ENCODE measurements at places on chromosomes 12 and 14.

GRCh38 chr12:82694970-82695369, 8.3 kb downstream of the TMTC2 start:
- no peak for DNase-seq

GRCh38 chr12:107477947-107478610, 207.5 kb upstream of the PWP1 start:
- no peak for DNase-seq

GRCh38 chr12:15495746-15496145, 173.4 kb downstream of the PTPRO start:
- no peak for DNase-seq

GRCh38 chr14:68718023-68718990, 74.6 kb downstream of the ZFP36L1 start:
- DNase-seq = no peak

DNA sequence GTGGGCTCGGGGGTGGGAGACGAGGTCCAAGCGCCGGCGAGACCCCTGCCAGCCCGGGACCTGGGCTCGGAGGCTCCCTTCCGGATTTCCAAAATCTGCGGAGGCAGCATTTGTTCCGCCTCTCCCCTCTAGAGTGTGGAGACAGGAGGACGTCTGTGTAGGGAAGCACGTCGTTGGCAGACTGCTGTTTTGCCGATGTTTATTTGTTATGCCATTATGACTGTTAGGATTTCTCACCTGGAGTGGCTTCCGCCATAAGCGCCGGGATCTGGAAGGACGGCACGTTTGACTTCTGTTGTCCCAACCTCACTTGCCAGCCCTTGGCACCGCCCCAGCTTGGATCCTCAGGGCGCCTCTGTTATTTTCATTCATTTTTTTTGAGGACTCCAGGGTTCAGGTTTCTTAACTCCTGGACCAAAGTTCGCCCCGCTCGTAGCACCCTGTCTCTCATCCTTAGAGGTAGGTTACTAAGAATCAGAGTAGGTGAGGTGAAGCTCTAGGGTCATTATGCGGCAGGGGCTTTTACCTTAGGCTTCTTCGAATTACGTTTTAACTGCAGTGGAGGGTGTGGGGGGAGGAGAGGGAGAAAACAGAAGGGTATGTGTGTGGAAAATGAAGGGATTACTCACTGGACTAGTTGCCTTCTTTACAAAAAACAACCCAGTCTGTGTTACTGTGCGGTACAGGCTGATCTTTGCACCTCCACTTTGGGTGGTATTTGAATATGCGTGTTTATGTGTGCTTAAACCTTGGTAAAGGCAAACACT, 547 bp upstream of the PYGL start:
- DNase-seq = no peak

- DNase-seq = no peak
Measured at GRCh38 chr14:96062506-96062905, 23.3 kb downstream of the C14orf132 start.

DNA sequence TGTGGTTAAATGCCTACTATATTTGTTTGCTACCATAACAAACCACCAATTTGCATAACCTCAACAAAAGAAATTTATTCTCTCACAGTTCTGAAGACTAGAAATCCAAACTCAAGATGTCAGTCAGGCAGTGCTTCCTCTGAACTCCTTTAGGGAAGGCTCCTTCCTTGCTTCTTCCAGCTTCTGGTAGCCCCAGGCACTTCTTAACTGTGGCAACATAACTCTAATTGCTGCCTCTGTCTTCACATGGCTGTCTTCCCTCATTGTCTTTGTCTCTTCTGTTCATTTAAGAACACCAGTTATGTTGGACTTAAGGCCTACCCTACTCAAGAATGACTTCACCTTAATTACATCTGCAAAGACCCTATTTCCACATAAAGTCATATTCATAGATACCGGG, 206.9 kb downstream of the SYT1 start:
- no peak for DNase-seq

- DNase-seq = no peak
Measured at GRCh38 chr12:127925971-127926370, 341.0 kb upstream of the TMEM132C start.

GRCh38 chr12:113244478-113244958, 23.3 kb downstream of the TPCN1 start:
- DNase-seq = no peak

DNA sequence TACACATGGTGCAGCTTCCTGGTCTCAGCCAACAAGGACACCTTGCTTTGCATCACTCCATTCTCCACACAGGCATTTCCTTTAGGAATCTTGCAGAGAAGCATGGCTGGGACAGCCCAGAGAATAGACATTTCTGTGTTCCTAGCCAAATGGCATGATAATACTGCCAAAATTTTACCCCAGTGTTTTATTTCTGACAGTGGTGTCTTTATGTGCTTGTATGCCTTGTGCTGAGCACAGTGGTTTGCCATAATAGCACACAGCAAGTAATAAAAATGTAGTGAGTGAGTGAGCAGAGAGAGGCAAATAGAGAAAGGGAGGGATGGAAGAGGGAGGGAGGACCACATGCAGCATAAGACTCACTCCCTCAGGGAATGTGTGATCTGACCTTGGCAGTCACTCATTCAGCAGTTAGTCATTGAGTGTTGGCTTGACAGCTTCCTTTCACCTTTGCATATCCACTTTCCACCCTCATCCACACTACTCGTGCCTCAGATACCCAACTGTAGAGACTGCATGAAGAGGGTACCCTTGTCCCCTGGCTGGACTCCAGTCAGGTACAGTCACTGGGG, 212.8 kb upstream of the CCDC196 start:
- no peak for DNase-seq

- no peak for DNase-seq
Measured at GRCh38 chr12:109721276-109721675, 7.7 kb downstream of the FAM222A start.

DNA sequence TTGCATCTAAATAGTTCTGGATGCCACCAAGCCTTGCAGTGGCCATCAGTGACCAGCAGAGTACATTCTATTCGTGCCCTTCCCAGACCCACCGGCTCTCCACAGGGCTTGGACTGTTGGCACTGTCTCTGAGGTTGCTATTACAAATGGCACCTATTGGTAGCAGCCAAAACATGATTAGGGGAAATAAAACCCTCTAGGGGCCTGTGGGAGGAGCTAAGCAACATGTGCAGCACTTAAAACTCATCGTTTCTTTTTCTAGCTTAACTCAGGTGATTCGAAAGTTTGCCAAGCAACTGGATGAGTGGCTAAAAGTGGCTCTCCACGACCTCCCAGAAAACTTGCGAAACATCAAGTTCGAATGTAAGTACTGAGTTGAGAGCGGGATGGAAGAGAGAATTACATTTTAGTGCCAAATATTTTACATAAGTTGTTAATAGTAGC, 65.4 kb upstream of the RIC8B start:
- DNase-seq = no peak

DNA sequence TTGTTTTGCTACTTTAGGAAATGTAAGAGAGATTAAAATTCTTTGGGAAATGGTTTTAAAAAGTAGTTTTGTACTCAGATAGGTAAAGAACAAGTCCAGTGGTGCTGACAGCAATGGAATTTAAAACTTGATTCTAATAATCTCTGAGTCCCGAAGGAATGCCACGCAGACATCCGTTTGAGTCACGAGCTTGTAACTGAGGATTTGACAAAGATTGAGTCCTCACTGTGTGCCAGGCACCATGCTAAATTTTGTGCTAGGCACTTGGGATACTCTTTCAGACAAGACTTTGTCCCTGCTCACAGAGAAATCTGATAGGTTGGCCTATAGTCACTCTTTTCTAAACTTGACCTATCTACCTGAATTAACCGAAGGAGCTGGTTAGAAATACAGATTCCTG, 12.7 kb downstream of the FLRT2 start:
- no peak for DNase-seq

GRCh38 chr12:70885956-70886355, 34.6 kb downstream of the PTPRR start:
- DNase-seq = no peak

DNA sequence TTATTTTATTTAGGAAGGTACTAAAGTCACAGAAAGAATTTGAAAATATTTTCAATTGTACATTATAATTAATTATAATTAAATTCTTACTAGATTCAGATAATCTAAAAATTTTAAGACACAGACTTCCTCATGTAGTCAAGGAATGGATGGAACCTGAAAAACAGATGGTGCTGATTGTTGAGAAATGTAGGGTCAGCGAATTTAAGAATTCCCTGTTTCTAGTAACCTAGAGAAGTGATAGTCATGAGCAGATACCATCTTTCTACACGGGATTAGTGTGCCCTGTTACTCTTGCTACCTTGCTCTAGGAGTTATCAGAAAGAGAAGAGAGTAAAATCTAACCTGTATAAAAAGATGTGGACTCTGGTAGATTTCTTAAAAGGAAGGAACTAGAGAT, 37.5 kb upstream of the PTHLH start:
- no peak for DNase-seq

- no peak for DNase-seq
Measured at GRCh38 chr14:74533576-74533975, 40.0 kb downstream of the ISCA2 start.

DNA sequence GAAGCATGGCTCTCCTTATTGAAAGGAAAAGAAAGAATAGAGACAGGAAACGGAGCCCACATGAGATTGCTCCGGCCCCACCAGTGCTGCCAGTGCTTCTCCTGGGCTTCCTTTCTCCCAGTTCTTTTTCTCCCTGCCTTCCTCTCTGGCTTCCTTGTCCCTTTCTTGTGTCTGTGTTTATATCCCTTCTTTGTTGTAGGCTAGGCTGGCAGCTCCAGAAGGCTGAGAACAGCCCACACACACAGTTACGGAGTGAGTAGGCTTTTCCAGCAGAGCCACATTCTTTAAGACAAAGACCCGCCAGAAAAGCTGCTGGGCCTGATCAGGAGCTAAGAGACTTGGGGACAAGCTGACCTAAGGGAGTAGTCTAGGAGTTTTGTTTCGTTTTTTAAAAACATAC, 13.0 kb downstream of the CIPC start:
- DNase-seq = no peak

GRCh38 chr12:591167-592023, 71.8 kb downstream of the NINJ2 start:
- no peak for DNase-seq

- no peak for DNase-seq
Measured at GRCh38 chr12:52132754-52133161, 53.3 kb downstream of the SMIM41 start.

GRCh38 chr12:3030821-3031429, 46.3 kb upstream of the TSPAN9 start:
- no peak for DNase-seq

DNA sequence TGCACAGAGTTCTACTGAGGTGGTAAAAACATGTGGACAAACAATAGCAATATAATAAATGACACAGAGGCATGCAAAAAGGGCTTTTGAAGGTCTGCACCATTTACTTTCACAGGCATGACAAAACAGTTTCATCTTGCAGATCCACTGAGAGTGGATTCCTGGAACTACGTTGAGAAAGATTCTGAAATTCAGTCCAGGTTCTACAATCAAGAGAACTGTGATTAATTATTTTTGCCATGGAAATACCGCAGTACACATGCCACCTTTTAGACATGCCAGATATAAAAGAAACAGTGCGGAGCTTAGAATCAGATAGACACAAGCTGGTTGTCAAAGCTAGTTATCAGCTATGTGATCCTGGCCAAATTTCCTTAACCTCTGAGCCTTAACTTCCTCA, 4.8 kb downstream of the CSRP2 start:
- DNase-seq = no peak

- DNase-seq = no peak
Measured at GRCh38 chr14:61426048-61426447, 104.7 kb downstream of the PRKCH start.

DNA sequence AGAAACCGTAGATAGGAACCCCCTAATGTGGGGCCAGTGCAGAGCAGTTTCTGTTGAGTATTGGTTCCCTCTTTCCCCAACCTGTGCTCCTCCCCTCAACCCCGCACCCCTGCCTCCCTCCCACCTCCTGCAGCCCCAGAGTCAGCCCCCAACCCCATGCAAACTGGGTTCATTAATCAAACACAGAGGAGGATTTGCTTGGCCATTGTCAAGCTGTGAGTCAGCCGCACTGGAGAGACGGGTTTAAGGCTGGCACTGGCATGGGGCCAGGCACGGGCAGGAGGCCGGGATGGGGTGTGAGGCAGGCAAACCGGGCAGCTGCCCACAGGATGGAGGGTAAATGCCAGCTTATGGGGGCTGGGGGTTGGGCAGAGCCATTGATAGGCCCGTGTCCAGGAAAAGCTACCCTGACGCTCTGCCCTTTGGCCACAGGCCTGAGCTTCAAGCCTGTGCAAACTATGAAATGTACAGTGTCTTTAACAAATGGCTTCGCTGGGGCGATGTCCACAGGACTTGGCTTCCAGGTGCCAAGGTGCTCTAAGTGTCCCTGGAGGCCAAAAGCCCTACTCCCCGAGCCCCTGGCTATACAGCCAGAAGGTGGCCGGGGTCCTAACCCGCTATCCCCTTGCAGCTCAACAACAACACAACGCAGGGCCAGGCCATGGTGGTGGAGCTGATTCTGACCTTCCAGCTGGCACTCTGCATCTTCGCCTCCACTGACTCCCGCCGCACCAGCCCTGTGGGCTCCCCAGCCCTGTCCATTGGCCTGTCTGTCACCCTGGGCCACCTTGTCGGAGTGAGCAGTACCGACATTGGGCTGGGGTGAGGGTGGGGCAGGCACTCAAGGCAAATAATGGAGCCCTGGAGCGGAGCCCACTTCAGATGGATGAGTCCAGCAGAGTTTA, 1.4 kb downstream of the AQP5 start:
- DNase-seq = no peak

GRCh38 chr12:114774197-114774596, 90.2 kb upstream of the TBX3 start:
- DNase-seq = no peak

- no peak for DNase-seq
Measured at GRCh38 chr14:34571771-34572170, 32.3 kb upstream of the EAPP start.

DNA sequence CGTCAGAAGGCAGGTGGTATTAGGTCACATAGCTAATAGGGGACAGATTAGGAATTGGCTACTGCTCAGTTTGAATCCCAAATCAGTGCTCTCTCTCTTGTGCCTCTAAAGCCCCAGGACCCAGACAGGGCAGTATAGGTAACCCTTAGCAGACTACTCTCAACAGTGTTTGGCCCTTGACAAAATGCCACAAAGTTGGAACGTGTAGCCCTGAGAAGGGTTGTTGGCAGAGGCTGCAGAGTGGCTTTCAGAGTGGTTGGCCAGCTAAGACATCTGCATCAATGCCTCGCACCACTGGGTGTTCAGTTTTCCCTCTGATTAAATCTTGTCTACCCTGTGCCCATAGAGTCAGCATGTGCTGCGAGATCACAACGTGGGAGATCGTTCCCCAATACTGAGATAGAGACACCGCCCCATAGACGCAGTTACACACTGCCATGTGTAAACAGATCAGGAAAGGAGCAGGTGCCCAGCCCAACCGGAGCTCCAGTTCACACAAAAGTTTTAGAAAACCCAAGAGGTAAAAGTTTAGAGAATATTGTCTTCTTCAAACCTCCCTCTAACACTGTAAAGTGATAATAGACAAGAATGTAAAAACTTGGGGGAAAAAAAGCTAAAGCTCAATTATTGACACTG, 48.3 kb downstream of the EML1 start:
- DNase-seq = no peak

- no peak for DNase-seq
Measured at GRCh38 chr12:48028541-48029431, 24.5 kb upstream of the COL2A1 start.

Data from T-cell (primary cell).